ENCODE measurements at places on chromosomes 6 and 20.

GRCh38 chr6:147677647-147678046 lies 169.2 kb downstream of the SAMD5 start:
- DNase-seq: no peak

GRCh38 chr6:161954077-161954476 lies 680.2 kb upstream of the AGPAT4 start:
- no peak for DNase-seq

GRCh38 chr6:5359417-5359816 lies 98.1 kb downstream of the FARS2 start:
- no peak for DNase-seq

DNA sequence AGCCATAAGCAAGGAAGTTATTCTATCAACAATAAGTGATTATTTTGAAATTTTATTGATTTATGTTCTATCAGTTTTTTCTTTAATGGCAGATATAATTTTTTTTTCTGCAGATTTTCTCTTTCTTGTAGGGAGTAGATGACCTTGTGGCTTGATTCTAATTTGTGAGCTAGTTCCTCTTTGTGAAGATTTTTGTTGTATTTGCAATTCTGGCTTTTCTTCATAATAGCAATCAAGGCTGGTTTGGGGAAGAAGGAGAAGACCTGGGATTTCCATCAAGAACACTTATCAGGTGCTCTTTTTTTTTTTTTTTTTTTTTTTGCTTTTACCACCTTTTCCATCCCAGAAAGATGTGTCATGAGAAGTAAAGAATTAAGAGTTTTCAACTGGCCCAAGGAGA lies 324.2 kb upstream of the MAN1A1 start:
- no peak for DNase-seq

- DNase-seq: no peak
Measured at GRCh38 chr6:111865049-111865585, 8.1 kb downstream of the FYN start.

GRCh38 chr6:9126878-9127560 lies 691.7 kb upstream of the SLC35B3 start:
- no peak for DNase-seq

- no peak for DNase-seq
Measured at GRCh38 chr20:49313283-49313682, 35.4 kb upstream of the ZNFX1 start.

GRCh38 chr20:45370571-45371160 lies 7.5 kb downstream of the TP53TG5 start:
- no peak for DNase-seq

DNA sequence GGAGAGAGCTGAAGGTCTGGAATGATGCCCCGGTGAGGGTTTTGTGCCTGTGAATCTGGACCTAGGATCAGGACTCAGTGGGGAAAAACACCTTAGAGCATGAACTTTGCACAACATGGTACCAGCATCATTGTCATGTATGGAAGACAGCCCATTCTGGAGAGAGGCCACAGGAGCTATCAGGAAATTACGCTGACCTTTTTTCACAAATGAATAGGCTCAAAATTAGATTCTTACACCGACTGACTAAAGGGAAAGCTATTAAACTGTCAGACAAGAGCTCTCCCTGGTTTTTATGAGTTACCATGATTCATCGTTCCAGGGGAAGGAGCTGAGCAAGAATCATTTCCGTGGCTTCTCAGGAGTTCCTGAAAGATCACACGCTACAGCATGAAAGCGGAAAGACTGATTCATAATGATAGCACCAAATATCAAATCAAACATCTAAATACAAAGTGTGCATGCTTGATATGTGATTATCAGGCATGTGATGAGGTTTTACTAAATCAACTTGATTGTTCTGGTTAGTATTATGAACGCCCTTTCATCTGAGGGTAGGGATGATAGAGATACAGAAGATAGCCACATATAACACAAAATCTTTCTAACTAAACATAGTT lies 224.9 kb upstream of the SMLR1 start:
- no peak for DNase-seq

DNA sequence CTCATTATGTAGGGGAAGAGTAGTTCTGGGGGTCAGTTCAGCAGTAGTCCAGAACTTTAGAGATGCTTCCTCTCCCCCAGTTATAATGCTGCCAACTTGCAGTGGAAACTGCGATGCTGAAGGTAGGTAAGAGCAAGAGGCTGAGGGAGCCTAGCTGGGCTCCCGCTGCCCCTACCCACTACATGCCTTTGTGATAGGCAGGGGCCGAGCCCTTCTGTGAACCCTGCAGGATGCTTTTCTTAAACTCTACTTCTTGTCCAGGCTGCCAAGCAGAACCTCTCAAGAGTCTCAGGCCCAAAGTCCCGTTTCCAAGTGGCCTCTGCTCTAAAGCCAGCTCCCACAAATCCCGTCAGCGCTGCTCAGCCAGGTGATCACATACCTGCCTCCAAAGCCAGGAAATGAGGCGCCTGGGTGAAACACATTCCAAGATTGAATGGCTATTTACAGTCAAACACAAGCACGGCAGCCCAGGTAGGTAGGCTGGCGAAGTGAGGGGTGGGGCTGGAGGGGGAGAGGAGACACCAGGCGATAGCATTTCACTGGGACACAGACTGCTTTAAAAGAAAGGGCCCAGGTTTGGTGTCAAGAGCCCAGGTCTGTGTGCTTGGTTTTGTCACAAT lies 150.7 kb downstream of the CD24 start:
- DNase-seq: no peak

- no peak for DNase-seq
Measured at GRCh38 chr6:97666889-97667288, 383.9 kb upstream of the MMS22L start.
